CD4-positive, alpha-beta T cell treated with Interferon alpha-2 for 1 hour (primary cell): ENCODE measurements at places on chromosomes 5 and 9.

DNA sequence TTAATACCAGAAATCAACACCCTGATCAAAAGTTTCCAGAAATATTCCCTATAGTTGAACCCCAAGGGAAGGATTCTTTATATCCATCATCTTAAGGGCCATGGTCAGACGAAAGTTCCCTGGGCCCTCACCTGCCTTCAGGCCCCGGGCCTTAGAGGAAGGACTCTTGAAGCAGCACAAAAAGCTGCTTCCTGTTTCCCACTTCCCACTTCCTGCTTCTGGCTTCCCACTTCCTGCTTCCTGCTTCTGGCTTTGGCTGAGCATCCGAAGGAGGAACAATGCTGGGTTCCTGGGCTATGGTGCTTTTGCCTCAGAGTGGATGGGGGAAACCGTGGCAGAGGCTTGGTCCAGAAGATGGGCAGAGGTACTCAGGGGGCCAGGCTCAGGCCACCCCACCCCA is 25.8 kb upstream of the DAP start:
- no peak for DNase-seq

GRCh38 chr9:16514131-16514530 is 356.3 kb downstream of the BNC2 start:
- no peak for DNase-seq

DNA sequence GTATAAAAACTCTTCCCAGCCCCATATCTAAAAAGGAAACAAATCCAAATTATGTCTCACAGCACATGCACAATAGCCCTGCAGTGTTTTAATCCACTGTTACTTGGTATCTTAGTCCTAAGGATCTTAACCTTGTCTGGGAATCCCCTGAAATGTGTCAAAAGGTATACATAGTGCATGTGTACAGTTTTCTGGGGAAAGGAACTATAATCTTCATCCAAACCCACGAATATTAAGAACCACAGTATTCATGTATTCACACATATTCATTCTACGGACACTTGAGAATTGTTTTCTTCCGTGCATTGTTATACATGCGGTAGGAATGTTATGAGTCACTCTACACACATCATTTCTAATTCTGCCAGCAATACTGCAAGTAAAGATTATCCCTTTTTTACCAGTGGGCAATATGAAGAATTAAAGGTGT is 47.8 kb upstream of the SNX2 start:
- no peak for DNase-seq

DNA sequence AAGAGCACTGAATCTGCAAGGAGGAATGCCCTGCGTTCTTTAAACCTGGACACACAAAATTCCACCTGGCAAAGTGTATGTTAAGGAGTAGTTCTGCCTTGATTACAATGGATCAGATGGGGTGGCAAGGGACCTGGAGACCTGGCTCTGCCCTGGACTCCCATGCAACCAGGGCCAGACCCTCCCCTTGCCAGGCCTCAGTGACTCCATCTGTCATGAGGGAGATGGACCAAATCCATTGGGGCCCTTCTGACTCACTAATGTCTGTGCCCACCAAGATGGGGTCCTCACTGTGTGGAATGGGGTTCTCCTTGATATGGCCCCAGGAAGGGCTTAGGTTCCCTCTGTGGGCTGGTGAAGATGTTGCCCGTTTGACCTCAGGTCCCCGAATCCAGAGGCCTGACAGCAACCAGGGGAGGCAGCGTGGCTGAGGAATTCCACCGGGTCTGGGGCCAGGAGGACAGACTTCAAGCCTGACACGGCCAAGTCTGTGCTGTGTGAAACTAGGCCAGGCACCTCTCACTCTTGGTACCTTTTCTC is 100.3 kb downstream of the PAX5 start:
- no peak for DNase-seq

DNA sequence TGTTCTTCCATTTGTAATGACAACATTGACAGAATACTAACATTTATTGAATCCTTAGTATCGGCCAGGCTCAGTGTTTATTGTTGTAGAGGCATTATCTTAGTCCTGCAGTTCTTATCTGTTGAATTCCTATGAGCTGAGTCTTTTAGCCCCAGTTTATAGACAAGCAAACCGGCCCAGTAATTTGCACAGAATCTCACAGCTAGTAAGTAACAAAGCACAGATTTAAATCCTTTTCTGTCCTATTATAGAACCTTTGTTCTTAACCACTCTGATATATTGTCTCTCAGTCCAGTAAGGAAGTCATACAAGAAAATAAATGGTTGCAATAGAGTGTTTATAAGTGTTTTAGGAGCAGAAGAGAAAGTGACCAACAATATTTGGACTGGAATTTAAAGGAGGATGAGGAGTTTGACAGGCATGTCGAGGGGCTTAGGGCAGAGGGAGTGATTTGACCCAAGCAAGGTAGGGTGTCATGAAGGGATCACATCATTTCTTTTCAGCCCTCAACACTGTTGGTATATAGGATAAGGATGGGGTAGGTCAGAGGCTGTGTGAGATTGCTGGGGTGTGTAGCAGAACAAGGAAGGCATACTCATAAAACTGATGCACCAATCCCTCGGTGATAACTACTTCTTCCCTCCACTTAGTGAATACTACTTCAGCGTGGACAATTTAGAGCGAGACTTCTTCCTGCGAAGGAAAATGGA is 39.5 kb downstream of the LARP1 start:
- no peak for DNase-seq

- no peak for DNase-seq
Measured at GRCh38 chr9:17905366-17905765, 326.5 kb downstream of the SH3GL2 start.

DNA sequence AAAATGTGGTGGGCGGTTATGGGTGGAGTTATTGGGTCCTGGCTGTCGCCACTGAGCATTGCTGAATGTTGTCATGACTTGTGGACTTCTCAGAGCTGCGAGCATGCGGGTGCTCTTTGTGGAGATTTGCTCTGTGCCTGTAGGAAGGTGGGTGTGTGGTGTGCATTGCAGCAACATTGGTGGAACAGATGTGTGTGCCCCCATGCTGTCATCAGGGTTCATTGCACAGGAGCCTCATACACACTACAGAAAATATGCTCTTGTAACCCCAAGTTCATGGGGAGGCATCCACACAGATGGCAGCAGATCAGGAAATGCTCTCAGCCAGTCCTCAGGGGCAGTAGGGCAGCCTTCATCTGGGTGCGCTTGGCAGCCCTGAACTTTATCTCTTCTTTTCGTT is 55.9 kb upstream of the PHF2 start:
- DNase-seq: peak; percentile 12

- DNase-seq: no peak
Measured at GRCh38 chr5:88518131-88519016, 249.7 kb upstream of the TMEM161B start.

- DNase-seq: no peak
Measured at GRCh38 chr9:81669041-81669651, 20.2 kb downstream of the TLE1 start.

- no peak for DNase-seq
Measured at GRCh38 chr5:144547098-144547499, 376.4 kb downstream of the KCTD16 start.

DNA sequence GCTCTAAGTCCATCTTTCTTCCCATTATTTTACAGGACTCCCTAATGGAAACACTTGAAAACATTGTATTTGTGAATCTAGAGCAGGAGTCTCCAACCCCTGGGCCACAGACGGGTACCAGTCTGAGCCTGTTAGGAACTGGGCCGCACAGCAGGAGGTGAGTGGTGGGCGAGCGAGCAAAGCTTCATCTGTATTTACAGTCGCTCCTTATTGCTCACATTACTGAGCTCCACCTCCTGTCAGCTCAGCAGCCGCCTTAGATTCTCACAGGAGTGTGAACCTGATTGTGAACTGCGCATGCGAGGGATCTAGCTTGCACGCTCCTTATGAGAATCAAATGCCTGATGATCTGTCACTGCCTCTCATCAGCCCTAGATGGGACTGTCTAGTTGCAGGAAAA is 111.0 kb downstream of the MED27 start:
- no peak for DNase-seq

GRCh38 chr9:31587146-31587545 is 797.3 kb upstream of the ACO1 start:
- no peak for DNase-seq

DNA sequence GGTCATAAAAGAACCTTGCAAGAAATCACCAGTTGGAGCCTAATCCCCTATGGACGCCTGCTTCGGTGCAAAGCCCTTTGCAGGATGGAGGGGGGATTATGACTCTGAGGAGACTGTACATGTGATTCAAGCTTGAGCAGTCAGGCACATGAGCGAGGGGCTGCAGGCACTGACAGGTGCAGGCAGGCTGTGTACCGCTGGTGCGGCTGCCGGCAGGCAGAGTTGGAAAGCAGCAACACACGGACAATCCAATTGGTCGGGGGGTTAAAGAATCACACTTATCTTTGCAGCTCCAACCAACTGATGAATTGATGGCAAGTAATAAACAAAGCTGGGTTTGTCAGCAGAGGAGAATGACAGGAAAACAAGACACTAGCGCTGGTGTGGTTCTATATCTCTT is 5.7 kb downstream of the WHRN start:
- DNase-seq: no peak

GRCh38 chr5:19988457-19988856 is 457 bp upstream of the CDH18 start:
- no peak for DNase-seq

DNA sequence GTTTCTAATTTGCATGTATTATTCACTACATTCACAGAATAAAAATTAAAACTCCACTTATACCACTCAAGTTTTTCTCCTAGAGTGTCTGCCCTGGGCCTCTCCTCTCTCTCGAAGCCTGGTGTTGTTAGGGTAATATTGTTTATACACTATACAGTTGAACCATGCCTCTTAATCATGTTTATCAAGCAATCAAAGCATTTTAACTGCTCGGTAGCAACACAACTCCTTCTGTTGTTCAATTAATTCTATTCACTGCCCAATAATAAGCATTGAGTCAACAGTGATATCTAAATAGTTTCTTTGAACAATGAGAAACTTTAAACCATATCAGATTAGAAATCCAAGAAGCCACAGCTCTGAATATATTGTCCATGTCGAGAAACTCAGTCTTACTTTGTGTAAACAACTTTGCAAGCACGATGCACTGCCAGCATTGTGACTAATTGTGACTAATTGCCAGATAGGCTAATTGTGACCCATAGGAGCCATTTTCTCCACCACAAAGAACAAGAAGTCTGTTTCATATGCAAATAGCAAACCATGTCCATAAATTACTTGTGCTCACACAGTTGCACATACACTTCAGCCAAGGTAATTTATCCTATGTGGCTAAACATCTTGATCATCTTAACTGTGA is at the start of gene DNAH5:
TSS of gene DNAH5 (minus strand) at position 129 of the 640 bp plus-strand sequence. CDS start 250 bp downstream, outside the sequence.
- no peak for DNase-seq

GRCh38 chr5:124199893-124200292 is 546.5 kb downstream of the ZNF608 start:
- DNase-seq: no peak

DNA sequence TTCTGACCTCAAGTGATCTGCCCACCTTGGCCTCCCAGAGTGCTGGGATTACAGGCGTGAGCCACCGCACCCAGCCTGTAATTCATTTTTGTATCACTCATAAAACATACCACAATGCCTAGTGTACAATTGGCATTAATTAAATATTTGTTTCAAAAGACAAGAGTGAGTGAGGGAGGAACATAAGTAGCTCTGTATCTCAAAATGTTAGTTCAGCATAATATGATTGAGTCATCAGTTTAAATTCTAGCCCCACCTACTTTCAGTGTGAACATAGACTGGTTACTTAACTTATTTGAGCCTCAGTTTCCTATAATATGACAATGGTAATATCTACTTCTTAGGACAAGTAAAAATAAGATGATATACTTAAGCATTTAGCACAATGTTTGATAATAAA is 26.9 kb downstream of the INVS start:
- DNase-seq: no peak

DNA sequence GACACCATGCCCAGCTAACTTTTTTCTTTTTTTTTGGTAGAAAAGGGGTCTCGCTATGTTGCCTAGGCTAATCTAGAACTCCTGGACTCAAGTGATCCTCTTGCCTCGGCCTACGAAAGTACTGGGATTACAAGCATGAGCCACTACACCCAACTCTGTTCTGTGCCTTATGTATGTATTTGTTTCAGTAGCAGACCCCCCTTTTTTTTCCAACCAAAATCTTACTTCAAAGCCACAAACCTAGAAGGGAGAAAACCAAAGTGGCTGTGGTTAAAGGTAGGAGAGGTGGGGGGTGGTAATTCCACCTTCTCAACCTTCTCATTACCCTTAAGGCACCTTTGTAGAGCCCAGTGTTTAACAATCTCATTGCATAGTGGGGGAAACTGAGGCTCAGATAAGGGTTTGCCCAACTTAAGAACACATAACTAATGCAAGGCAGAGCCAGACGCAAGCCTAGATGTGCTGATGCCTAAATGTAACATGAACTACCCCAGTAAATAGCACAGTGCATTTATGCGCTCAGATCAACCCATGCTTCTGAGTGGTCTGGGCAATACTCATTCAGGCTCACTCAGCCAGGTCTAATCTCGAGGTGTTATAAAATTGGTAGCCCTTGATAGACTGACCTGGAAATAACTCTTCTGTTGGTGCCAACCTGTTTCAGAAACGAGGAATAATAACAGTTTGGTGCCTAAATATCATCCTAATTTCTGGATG is 33.0 kb downstream of the ITK start:
- no peak for DNase-seq

DNA sequence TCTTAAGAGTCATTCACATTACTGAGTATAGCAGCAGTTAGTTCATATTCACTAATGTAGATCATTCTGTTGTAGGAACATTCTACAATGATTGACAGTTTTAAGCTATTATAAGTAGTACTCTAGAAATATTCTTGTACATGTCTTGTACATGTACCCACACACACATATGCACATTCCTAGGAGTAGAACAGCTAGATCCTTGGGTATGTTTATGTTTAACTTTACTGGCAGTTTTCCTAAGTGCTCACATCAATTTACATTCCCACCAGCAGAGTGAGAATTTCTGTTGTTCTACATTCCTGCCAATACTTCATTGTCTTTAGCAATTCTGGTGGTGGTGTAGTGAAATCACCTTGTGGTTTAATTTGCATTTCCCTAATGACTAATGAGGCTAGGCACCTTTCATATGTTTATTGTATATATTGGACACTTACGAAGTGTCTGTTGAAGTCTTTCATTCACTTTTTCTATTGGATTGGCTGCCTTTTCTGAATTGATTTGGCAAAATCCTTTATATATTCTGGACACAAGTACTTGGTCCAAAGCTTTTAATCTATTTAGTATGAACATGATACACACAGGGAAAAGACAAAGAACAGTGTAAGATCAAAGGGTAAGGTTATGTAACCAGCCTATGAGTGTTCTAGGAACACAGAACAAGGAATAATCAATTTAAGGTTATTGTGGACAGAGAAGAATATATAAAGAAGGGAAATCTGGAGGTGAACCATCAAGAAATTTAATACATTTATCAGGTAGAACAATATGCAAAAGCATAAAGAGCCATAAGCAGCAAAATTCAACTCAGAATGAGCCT is 95.6 kb downstream of the MLLT3 start:
- no peak for DNase-seq

- no peak for DNase-seq
Measured at GRCh38 chr5:106822851-106823250, 847.9 kb downstream of the EFNA5 start.
